ENCODE measurements at places on chromosomes 6 and 20.
A peak's percentile ranks its signal among the peaks of the same experiment; 100 is the strongest.

DNA sequence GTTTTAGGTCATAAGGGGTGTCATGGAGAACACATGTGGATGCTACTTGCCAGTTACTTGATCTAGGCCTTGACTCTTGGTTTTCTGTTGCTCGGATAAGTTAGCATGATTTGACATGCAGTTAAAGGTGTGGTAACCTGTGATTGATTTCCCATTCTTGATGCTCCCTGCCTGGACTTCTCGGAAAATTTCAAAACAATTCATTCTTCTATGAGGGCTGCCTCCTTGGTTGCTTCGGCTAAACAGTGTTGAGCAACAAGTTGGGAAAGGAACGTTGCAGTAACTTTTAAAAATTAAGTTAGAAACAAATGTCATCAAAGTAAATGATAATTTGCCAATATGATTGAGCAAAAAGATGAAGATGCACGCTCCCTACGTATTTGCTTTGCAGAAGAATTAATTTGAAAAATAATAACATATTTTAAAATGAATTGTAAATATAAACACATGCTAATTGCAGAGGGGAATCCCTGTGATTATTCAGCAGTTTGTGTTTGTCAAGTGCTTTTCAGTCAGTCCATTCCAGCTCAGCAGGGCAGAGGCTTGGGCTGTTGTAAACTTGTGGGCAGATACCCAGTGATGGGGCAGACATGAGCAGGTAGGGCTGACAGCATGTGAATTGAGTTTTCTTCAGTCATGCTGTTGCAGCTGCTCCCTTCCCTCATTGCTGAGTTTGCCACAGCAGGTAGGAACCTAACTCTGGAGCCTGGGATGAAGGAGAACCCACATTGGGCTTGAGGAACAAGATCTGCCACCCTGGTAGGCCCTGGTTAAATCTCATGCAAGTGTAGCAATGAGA is 110.2 kb downstream of the ESR1 start:
- no peak for DNase-seq

GRCh38 chr6:111552241-111552744 is 53.4 kb downstream of the TRAF3IP2 start:
- DNase-seq, result peak; percentile 94

DNA sequence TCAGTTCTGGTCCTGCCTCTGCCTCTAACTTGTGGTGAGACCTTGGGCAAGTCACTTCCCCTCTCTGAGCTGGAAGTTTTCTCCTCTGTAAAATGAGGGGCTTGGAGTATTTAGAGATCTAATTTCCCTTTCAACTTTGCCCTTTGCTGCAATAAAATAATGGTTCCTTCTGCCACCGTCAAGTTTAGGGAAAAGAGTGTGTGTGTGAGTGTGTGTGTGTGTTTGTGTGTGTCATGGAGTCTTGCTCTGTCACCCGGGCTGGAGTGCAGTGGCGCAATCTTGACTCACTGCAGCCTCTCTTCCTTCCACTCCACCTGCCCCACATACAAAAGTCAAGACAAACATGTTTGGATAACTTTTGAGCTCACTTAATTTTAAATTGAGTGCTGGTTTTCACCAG is 39.2 kb upstream of the PIM1 start:
- DNase-seq, result no peak

GRCh38 chr6:134240665-134241431 is 77.1 kb downstream of the SGK1 start:
- no peak for DNase-seq

- DNase-seq, result no peak
Observed at GRCh38 chr6:85458184-85458583, 8.3 kb downstream of the NT5E start.

- no peak for DNase-seq
Observed at GRCh38 chr6:16653226-16653625, 108.0 kb downstream of the ATXN1 start.

DNA sequence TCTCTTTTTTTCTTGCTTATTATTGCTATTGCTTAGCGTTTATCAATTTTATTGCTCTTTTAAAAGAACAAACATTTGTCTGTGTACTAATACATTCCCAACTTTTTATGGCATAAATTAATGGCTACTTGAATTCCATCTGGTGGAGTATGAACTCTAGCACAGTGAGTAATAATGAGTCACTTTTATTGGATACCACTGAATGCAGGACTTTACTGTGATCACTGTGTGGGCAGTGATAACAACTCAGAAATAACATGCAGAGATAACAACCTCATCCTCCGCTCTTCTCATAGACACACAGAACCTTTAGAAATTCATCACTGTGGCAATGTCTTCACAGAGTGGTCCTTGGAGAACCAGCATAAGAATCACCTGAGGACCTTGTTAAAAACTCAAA is 174.9 kb upstream of the PRND start:
- DNase-seq, result no peak

DNA sequence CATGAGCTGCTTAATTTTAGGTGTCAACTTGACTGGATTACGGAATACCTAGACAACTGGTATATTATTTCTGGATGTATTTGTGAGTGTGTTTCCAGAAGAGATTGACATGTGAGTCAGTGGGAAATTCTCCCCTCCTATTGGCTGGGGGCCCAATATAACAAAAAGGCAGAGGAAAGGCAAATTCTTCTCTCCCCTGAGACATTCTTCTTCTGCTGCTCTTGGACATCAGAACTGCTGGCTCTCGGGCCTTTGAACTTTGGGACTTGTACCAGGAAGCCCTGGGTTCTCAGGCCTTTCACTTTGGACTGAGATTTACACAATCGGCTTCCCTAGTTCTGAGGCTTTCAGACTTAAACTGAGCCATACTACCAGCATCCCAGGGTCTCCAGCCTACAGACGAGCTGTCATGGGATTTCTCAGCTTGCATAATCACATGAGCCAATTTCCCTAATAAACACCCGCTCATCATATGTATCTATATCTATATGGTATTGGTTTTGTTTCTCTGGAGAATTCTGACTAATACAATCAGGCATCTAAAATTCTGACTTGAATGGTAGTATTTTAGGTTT is 7.6 kb upstream of the BTN3A3 start:
- no peak for DNase-seq

DNA sequence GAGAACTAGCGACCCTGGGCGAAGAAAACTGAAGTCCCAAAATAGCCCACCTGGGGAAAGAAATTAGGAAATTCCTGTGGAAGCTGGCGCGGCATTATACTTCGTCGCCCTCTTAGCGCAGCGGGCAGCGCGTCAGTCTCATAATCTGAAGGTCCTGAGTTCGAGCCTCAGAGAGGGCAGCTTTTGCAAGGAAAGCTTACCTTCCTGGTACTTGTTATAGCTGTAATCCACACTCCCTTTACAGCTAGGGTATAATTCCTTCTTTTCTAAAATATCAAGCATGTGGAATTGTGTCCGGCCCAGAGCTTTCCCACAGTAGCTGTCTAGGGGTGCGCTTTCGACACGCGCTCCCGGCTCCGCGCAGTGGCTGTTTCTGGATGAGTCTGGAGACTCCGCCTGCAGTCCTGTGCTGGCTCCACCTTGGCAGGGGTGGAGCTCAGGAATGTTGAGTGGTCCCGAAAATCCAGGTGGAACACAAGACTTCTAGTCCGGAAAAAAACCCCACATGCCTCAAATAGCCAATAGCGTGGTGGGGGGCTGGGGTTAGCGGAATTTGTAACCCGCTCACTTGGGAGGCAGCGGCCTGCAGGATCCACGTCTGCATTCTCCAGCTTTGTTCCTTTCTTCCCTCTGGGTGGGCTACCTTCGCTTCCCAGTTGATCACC is 83.7 kb upstream of the ZNF322 start:
- DNase-seq, result no peak

GRCh38 chr6:106185615-106186014 is 99.5 kb downstream of the PRDM1 start:
- DNase-seq, result no peak

- no peak for DNase-seq
Observed at GRCh38 chr6:1377526-1377925, 11.8 kb upstream of the FOXF2 start.

Data from right renal cortex interstitium (tissue), 3 donors.